ENCODE measurements at places on chromosomes 6 and 20.

DNA sequence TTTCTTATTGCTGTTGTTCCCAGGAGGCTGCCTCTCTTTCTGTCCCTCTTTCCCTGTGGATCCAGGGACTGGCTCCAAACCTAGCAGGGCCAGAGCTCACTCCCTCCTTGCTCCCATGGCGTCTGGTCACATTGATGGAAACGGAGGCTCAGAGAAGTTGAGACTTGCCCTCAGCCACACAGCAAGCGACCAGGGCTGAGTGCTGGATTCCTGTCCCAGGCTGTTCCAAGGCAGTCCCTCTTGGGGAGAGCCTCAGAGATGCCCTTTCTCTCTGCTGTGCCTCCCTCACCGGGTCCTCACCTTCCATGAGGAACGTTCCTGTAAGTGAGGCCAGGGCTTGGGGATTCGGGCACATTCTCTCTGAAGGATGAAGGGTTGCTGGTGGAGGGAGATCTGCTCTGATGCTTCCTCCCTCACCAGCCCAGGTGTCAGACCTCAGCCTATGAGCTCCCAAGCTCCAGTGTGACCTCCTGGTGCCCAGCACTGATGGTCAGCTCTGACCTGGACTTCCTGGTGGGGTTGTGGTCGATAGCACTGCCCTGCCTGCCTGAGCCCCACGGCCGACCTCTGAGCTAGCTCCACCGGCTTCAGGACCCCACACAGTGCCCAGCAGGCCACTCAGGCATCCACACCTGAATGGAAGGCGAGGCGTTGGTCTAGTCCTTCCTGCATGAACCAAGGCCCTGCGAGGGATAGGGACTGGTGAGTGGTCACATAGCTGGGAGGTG, 26.8 kb downstream of the SUN5 start:
- no peak for DNase-seq

DNA sequence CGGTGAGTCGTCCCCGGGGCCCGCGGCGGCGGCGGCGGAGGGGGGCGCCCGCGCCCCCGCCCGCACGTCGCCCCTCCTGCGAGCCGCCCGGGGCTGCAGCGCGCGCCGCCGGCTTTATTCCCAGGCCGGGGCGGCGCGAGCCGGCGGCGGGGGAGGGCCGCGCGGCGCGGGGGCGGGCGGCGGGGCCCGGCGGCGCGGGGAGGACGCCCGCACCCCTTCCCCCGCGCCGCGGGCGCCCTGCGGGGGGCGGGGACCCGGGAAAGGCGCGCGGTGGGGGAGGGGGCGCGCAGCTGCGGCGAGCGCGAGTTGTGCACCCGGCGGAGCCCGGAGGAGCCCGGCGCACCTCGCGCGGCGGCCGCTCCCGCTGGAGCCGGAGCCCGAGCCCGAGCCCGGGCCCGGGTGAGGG, 646 bp downstream of the HMGA1 start:
- no peak for DNase-seq

DNA sequence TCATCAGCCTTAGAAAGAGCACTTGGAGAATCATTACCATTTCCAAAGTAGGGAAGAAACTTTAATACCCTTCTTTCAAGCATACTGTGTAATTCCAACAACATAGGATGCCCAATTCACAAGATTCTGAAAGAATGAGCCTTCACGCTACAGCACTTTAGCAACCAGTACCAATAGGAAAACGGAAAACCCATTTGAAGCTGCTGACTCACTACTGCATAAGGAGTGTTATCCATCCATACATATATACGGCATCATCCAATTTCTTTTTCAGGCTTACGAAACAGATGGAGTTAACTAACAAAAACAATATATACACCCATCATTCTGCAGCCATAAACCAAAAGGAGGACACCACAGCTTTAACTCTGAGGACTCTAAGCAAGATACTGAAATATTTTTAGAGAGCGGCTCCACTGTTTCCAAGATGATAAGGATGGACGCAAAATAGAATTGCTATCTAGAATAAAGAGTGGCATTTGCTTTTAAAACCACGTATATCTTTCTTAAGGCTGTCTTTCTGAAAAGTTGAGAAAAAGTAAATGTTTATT, 24.9 kb downstream of the FYN start:
- DNase-seq, result no peak

- no peak for DNase-seq
Observed at GRCh38 chr6:209432-210103, 82.7 kb upstream of the DUSP22 start.

- no peak for DNase-seq
Observed at GRCh38 chr20:61844621-61845020, 221.1 kb downstream of the TAF4 start.

DNA sequence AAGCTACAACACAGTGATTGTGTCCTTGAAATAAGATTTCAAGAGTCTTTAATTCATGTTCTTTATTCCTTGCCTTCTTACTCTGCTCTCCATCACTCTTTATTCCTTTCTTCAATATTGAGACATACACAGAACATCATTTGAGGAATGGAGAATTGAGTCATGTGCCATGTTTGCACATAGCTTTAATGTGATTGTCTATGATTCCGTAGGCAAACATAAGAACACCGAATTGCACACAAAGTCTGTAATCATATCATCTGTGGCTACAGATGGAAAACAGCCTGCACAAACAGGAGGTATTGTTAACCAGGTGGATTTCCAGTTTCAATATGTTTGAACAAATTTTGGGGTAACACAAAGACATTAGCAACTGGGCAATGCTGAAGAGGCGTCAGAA, 571.6 kb upstream of the GJE1 start:
- DNase-seq, result no peak

GRCh38 chr6:168649209-168649608, 208.2 kb downstream of the SMOC2 start:
- DNase-seq, result no peak

- DNase-seq, result no peak
Observed at GRCh38 chr6:99219788-99220187, 129.7 kb downstream of the FAXC start.

DNA sequence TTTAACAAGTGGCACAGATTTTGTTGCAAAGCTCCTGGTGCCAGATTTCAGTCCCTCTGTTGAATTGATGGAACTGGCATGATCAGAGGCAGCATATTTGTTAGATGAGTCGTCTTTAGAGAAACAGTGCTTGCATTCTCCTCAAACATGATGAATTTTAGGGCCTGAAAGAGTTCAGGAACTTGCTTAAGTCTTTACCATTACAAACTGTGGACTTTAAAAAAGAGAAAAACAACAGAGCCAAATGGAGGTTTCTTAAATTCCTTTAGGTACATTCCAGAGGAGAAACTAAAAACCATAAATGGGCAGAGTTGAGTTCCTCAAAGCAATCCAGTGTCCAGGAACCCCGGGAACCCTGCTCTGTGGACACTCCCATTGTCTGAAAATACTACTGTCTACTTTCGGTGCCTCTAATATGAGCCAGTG, 2.5 kb downstream of the GTF2H5 start:
- DNase-seq, result no peak

- DNase-seq, result no peak
Observed at GRCh38 chr20:35339636-35340035, 47.4 kb upstream of the FAM83C start.

DNA sequence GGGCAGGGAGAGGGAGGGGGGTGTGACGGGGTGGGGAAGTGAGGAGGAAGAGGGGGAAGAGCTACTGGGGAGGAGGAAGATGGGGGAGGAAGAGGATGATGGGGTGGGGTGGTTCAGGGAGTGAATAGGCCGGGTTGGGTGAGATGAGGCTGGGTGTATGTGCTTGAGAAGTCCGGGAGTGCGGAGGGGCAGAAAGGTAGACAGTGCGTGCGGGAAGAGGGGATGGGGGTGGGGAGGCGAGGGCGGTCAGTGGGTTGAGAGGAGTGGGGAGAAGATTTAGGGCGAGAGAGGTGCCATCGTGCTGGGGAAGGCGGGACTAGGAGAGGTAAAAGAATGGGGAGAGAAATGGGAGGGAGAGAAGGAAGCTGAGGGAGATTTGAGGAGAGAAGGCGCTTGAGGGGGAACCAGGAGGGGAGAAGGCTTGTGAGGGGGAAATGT, 30.9 kb upstream of the NOTCH4 start:
- no peak for DNase-seq

GRCh38 chr6:148599967-148600426, 146.8 kb upstream of the UST start:
- DNase-seq, result no peak

- DNase-seq, result no peak
Observed at GRCh38 chr20:51450984-51451383, 91.5 kb downstream of the NFATC2 start.

GRCh38 chr6:30998785-30999184, 11.5 kb upstream of the MUC22 start:
- no peak for DNase-seq

GRCh38 chr6:79246891-79247290, 12.4 kb upstream of the HMGN3 start:
- no peak for DNase-seq

- DNase-seq, result no peak
Observed at GRCh38 chr6:2203264-2203663, 42.1 kb downstream of the GMDS start.

DNA sequence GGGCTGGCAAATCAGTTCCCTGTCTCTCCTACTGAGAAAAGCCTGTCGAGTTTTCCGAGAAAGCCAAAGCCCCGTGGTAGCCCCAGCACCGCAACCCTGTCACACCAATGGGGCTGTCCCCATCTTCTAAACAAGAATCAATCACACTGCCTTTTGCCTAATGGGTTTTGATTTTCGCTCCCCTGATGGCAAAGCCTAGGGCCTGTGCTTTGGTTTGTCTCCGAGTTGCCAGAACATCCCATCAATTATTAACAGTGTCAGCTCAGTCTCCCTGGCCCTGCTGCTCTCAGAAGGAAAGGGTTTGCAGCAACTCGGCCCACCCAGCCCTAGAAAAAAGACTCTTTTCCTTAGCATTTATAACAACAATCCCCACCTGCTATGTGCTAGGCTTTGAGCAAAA, 4.2 kb downstream of the KCNB1 start:
- DNase-seq, result no peak

DNA sequence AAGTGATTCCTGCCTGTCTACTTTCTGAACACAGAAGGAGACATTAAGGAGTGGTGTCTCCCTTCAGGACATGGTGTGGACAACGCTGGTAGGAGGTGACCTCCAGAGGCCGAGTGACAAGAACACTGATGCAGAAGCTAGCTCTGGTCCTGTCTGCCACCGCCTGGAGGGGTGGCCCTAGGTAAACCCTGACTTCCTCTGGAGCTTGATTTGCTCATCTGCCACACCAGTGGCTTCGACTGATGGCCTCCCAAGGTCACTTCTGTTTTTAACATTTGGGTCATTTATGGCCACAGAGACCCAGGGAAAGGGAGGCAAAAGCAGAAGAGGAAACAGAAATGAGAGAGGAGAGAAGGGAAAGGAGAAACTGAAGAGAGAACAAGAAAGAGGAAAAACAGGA, 49.4 kb upstream of the SLC22A23 start:
- DNase-seq, result no peak

GRCh38 chr20:24361541-24361940, 107.9 kb upstream of the SYNDIG1 start:
- DNase-seq, result no peak

DNA sequence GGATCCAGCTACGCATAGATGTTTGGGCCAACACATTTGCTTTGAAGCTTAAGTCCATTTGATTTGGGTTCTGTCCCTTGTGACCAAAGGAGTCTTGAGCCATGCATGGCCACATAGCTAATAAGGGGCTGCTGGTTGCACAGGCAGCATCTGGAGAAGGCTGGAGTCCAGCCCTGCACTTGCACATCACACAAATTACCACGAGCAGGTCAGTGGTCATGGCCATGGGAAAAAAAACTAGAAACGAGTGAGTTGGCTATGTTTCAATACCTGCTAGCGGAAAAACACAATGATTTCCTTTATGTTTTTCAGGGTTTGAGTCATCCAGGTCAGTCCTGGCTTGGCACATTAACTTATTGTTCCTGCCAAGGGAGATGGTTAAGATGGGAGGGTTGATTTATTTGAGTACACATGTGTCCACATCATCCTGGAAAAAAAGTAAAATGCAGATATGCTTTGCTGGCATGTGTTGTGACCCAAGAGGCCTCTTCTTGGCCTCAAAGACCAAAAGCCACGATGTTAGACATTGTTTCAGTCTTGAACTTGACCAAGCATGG, 5.6 kb upstream of the STX16 start:
- DNase-seq, result no peak

DNA sequence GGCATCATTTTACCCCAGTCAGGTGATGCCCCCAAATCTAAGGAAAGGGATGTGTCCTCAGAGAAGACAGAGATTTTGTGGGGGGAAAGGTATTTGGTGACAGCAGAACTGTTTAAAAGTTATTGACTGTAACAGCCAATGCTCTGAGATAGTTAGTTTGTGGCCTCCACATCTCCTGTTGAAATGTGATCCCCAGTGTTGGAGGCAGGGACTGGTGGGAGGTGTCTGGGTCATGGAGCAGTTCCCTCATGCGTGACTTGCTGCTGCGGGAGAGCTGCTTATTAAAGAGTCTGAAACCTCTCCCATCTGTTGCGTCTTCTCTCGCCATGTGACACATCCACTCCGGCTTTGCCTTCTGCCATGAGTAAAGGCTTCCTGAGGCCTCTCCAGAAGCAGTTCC, 282.8 kb upstream of the FOXQ1 start:
- DNase-seq, result no peak

- DNase-seq, result no peak
Observed at GRCh38 chr6:170362121-170362520, 55.6 kb downstream of the FAM120B start.

- no peak for DNase-seq
Observed at GRCh38 chr6:117513778-117514365, 31.4 kb downstream of the DCBLD1 start.

GRCh38 chr20:49315580-49315979, 37.7 kb upstream of the ZNFX1 start:
- no peak for DNase-seq

GRCh38 chr20:33602826-33603590, 59.1 kb upstream of the C20orf144 start:
- DNase-seq, result no peak

DNA sequence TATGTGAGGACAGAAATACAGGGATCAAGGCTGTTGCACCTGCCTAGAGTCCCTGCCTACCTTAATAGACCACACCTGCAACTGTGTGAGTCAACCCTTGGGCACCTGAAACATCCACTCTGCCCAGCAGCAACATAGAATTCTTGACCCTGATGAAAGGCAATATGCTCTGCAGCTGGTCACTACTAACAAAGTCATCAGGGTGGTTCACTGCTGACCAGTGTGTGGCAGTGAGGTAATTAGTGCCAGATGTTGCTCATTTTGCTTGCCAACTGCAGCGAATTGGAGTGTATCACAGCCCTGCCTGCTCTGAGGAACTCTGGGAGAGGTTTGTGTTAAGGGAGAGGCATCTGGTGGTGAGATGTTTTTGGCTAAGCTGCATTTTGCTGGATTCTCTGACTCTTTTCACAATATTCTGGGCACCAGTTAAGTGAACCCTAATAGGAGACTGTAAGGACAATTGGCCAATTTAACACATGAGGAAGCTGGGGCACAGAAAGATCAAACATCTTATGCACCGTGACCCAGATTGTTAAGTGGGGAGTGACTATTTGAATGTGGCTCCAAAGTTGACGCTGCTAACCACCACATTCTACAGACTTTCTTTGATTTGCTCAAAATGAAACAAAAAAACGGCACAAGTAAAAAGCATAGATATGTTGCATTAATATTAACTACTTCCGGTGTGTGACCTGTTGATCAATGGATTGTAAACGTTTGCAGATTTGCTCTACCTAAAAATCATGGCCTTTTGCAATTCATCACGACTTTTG, 61.9 kb upstream of the OPRM1 start:
- no peak for DNase-seq

Measured in NCI-H1048 (cell line).